ENCODE measurements at places on chromosomes 12 and 14.

- peak; percentile 38 for DNase-seq
Measured at GRCh38 chr12:15883536-15883935, 1.3 kb downstream of the STRAP start.

DNA sequence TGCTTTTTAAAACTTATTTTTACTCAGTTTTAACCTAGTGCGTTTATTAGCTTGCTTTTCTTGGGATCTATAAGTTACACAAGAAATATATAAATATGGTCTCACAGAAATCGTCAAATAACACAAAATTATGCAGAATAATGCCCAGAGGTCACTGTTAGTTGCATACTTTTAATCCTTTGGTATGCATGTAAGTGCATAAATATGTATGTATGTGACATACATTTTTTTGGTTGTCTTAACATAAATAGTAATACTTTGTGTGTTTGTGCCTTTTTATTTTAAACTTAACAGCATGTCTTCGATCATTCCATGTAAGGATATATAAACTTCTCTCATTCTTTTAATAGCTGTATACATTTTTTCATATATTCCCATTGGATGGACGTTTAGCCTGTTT is 459.6 kb downstream of the PCNX1 start:
- DNase-seq: no peak

DNA sequence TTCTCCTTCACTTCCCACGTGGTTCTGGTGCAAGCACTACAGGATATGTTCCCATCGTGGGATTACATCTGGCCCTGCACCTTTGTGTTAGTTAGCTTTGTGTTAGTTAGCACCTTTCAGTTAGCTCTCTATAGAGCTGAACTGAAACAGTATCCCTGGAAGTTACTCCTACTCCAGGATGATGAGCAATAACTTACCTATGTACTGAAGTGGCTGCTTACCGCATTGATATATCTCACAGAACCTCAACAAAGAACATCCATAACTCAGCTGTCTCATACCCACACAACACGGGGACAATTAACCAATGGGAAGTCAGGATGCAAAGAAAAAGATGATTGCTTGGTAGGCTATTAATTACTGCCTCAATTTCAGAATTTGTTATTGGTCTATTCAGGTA is 146.6 kb downstream of the ASCL4 start:
- DNase-seq: no peak

DNA sequence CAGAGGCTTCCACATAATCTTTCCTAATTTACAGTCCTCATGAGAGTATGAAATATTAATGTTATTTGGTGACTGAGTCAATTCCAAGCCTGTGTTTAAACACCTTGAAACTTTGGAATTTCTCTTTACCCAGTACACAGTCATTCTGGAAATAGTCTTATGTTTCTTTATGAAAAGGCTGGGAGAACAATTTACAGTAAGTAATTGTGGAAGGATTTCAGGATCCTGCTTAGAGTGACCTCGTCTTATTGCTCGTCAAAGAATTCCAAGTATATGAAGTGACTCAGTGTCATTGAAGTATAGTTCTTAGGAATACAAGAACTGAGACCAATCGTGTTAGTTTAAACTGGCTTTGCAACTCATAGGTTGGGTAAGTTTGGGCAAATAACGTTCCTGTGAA is 634.2 kb downstream of the SLC16A7 start:
- DNase-seq: no peak

DNA sequence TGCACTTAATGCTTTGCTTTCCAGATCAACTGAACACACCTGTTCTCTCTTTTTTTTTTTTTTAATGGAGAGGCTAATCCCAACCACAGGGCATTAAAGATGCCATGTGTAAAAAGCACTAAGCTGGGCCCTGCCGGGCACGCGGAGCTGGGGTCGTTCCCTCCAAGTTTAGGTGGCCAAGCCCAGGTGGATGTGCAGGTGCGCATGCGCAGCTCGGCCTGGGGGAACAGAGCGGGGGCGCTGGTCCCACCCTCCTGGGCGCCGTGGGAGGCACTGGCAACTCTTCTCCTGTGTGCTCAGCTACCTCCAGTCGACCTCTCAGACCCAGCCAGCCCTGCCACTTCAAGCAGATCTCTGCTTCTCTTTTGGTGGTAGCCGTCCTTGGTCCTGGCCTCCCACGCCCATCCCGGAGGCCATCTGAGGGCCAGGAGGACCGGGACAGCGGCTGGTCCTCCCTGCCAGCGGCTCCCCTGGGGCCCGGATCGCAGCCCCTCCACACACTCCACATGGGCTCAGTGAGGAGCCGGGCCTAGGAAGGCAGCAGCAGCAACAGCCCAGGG is 679.3 kb downstream of the BCL11B start:
- no peak for DNase-seq

DNA sequence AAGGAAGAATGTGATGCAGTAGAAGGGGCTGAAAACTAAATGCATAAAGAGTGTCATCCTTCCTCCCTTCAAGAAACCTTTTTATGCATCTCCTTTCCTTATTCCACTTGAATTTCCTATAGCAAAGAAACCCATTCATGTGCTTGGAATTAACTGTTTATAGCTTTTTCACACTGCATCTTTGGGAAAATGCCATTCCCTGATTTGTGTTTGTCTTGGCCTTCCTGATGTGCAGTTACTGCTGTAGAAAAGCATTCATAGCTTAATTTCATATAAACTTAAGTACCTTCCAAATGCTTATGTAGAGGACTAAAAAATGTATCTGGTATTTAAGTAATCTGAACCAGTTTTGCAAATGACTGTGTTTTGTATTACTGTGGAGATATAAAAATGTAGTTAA is 61.8 kb downstream of the SDR9C7 start:
- no peak for DNase-seq

DNA sequence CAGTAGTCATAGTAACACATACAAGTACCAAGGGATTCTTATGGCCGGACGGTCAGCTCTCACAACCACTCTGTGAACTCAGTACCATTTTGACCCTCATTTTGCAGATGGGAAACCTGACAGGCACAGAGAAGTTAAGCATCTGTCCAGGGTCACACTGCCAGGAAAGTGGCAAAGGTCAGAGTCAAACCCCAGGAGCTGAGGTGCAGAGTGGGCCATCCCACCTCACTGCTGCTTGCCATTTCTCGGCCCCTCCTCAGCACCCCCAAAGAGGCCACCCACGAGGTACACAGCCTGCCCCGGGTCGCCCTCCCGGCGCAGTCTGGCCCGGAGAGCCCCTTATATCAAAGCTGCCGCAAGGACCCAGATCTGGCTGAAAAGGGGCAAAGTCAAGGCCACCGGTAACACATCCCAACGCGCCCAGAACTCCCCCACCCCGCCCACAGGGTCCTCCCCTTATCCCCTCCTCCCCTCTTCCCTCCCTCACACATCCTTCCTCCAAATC is 1.7 kb downstream of the NCOR2 start:
- DNase-seq: no peak

DNA sequence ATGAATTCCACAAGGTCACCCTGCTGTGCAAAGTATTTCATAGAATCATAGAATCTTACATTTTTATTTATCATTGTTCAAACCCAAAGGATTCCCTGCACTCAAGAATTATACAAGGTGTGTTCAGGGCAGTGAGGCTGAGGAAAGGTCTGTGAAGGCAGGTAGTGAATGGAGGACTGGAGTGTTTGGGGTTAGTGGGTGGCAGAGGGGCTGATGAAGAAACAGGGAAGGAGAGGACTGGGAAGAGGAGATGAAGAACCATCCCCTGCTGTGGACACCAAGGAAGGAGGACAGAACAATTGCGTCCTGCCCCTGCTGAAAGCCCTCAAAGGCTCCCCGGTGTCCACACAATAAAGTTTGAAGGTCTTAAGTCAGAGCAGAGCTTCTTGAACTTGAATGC is 10.8 kb upstream of the BCDIN3D start:
- no peak for DNase-seq
